ENCODE measurements at places on chromosomes 4 and X. TPM values are rescaled to one million over a fixed set of nuclear protein-coding genes. Genes with fewer than 3 reads are reported as not detected.

DNA sequence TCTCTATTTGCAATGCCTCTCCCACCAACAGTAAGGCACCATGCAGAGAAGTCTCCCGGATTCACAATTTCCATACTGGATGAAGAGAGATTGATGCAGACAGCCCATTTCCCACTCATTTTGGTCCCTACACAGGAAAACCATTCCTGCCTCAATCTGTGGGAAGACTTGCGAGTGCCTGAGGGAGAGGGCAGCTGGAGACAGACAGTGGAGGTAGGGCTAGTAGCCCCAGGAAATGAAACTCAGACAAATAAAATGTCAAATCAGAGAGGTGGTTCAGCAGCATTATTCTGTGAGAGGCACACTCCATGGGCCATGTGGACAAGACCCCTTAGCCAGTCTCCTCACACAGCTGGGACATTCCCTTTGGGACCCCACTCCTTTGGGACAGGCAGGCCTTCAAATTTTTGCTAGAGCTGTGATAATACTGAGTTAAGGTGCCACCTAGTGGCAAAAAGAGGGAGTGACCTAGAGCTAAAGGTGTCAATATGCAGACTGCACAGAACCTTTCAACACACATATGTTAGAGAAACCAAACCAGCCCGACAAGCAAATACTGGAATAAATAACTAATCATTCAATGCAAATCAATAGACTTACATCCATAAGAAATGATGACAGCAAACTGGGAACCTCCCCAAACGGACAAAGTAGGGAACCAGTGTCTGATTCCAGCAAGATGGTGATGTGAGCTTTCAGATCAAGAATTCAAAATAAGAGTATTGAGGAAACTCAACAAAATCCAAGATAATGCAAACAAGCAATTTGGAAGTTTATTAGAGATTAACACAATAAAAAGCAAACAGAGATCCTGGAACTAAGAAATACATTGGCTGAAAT is 1865.3 kb upstream of the AGA start:
- DNase-seq, result no peak

- DNase-seq, result no peak
These were observed 233.8 kb upstream of the UGT8 start for GRCh38 chr4:114364857-114365256.

DNA sequence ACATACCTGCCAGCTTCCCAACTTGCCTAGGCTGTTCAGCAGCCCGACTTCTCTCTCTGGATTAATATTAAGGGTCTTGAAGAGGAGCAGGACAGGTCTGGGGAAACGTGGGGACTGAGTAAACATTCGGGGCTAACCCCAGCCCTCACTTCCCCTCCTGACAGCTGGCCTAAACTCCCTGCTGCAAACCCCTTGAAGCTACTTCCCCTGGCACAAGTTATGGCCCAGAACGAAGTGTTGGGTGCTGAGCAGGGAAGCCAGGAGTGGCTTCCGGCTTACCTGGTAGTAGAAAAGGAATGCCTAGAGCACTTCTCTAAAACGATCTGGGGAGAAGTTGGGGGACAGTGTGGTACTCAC is 200.0 kb downstream of the BCOR start:
- DNase-seq, result no peak

- DNase-seq, result peak; percentile 48
These were observed 7.5 kb upstream of the BCOR start for GRCh38 chrX:40104985-40105834.

GRCh38 chr4:88628746-88629145 is 36.5 kb downstream of the HERC3 start:
- DNase-seq, result no peak

DNA sequence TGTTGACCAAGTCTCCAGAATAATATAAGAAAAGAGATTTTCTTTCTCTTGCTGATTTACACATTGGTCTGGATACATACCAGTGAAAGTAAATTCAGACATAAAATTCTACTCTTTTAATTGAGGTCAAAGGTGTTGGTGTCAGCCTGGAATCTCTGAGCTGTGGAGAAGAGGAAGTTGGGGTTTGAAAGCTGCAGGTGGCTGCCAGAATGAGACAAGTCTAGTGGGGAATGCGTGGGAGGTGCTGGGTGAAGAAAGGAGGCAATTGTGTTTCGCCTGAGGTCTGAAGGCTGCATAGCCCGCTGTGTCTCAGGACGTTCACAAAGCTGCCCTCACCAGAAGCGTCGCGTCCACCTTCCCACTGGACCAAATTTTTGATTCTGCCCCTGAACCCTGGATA is 31.2 kb downstream of the PHEX start:
- no peak for DNase-seq

GRCh38 chr4:4787421-4787820 is 72.0 kb upstream of the MSX1 start:
- no peak for DNase-seq

DNA sequence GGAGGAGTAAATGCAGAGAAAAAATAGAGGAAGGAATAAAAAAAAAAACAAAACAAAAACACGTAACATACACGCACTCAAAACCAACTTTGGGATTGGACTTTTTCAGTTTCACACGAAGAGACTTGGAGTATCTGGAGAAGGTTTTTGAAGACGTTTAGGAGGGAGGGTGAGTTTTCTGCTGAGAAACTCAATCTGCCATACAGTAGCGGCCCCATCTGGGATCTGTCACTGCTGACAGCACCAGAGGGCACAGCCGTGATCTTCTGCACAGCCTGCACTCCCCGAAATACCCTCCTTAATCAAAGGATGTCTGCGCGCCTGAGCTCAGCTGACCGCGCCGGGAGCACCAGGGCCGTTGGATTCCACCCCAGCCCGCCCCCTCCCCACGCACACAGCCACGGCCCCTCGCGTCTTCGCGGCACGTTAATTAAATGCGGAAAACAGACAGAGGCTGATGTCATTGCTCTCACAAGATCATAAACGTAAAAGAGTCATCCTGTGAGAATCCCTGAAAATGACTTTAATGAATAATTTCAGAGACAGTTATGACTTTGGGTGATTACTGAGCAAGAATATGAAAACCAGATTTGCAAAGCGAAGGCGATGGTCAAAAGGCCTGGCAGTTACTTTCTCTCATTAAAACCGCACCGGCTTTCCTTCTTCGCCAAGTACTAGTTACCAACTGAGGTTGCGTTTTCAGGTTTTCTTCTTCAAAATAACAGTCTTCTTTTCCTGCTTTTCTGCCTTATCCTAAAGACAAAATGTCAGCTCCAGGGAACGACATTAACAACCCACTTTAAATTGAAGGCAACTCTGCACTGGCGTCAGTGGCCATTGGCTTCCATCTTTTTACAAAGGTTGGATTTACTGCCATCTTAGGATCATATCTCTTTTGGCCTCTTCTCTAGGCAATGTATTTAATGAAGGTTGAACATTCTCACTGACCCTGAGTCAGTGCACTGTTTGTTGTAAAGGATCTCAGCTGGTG is 10.6 kb downstream of the HAND2 start:
- no peak for DNase-seq

GRCh38 chrX:29662759-29663503 is 552.4 kb upstream of the MAGEB2 start:
- DNase-seq, result no peak

GRCh38 chr4:57077550-57078343 is 32.4 kb downstream of the IGFBP7 start:
- DNase-seq, result no peak

GRCh38 chr4:1045193-1045594 is 33.8 kb downstream of the FGFRL1 start:
- DNase-seq, result peak; percentile 32

DNA sequence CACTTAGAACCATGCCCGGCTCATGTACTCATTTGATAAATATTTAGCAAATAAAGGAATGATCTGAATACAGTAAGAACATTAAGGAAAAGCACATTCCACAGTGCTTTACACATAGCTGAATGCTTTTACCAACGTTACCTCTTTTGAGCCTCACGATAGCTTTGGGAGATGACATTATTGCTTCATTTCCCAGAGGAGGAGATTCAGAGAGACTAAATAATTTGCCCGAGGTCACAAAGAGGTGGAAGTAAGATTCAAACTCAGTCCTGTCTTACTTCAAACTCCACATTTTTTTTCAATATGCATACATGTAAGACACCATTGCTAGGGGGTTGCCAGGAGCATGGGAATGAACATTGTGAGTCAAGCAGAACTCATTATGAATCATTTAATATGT is 538.5 kb downstream of the BCOR start:
- DNase-seq, result no peak

DNA sequence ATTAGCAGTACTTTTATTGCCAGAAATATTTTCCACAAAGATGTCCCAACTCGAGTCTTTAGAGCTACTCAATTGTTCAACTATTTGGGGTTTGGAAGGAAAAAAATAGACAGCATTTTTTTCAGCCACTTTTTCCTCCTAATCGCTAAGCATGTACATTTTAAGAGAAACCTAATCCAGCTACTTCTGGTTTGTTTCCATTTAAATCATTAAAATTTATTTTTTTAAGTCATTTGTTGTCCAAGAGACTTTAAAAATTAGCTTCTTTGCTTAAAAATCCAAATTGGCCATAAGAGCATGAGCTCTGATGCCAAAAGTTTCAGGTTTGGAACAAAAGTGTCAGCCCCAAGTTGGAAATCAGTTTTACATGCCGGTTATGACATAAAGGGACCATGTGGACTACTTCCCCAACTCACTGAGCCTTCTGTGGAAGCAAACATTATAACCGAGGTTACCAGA is 186.3 kb upstream of the INTU start:
- DNase-seq, result peak; percentile 10

- DNase-seq, result no peak
These were observed 60.9 kb downstream of the ANAPC4 start for GRCh38 chr4:25437926-25438325.

DNA sequence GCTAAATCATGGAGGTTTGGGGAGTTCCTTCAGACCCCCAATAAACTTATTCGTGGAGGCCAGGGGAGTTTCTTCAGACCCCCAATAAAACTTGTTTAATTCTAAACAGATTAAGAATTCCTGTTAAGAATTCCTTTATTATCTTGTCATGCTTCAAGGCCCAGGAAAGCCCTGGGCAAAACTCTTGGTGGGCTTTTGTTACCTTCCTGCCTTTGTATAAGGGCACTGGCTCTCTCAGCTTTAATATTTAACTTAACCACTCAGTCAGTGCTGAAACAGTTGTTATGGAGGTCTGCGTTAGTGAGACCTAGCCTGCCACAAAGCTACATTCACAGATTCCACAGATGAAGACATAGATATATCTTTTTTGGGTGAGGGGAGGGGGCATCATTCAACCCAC is 29.0 kb upstream of the LGI2 start:
- no peak for DNase-seq

GRCh38 chrX:42783451-42783850 is 5.5 kb upstream of the PPP1R2C start:
- DNase-seq, result no peak

DNA sequence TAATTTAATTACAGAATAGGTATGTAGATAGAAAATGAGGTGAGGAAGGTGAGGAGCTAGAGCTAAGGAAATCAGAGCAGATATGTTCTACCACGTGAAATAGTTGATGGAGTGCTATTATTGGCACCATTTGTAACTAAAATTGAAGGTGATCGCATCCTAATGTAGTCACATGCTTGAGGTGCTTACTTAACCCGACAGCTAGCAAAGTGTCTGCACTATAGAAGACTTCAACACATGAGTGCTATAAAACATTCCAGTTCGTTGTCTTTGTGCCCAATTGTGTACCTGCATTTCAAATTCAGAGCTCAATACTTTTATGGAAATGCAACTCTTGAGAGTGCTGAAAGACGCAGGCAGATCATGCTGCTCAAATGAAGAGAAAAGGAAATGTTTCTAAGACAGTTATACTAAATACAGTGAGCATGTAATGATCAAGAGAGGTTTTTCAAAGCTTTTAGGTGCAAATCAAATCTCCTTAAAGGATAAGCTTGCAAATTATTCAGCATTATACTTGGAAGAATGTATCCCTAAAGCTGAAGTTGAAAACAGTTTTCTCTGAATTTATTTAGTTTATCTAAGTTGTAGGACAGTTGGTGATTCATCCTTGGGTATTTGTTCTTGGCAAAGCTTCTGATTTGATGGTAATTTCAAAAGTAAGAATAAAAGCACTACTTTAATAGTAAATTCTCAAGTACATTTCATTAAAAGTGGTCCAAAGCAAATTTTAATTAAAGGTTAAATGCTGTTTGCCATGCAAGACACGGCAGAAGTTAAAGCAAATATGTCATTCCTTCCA is 223.9 kb upstream of the EPHA5 start:
- no peak for DNase-seq

DNA sequence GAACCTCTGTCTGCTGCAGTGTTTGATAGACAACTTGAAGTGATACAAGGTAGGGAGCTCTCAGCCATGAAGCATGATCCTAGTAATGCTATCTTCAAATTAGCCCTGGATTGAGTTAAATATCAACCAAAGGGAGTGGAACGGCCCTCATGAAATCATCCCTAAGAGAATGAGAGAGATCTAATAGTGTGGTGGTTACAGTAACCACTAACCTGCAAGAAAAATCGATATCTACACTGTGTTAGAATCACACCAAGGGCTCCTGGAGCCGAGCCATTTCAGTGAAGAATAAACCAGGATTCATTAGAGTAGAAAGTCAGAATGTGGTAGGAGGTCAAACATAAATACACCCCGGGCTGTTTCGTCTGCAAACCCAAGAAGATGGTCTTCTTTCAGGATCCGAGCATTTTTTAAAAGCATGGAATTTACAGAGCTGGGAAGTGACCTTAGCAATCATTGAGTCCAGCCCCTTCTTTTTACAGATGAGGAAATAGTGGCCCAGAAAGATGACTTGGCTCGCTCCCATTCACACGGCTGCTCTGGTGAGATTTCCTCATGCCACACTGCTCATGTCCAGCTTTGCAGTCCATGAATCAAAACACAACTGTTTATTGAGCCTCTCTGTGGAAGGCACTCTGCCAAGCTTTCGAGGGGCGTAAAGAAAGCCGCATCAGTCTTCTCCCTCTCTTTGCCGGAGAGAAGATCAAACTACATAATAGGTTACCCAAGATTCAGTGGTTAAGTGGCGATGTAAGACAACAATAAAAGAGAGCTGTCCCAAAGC is 5.5 kb upstream of the DCTD start:
- peak; percentile 54 for DNase-seq

- DNase-seq, result no peak
These were observed 20.3 kb upstream of the SOD3 start for GRCh38 chr4:24775032-24775605.

Gene BTK
- polyA plus RNA-seq, result 4.2 TPM

Gene TENM3
- 3.1 TPM for polyA plus RNA-seq

Gene APELA
- polyA plus RNA-seq, result 0.18 TPM

Gene TNMD
- 0.14 TPM for polyA plus RNA-seq

Gene EPGN
- polyA plus RNA-seq, result not detected

Gene SLC26A1
- 4.8 TPM for polyA plus RNA-seq

Gene RWDD4
- polyA plus RNA-seq, result 28.3 TPM

Gene ZFYVE28
- 4.2 TPM for polyA plus RNA-seq

Gene UGT2A1
- polyA plus RNA-seq, result 0.07 TPM

Gene CCDC110
- polyA plus RNA-seq, result 2.3 TPM

Data from left lung (tissue), 14 donors.